Esophagus muscularis mucosa (tissue), 4 donors: ENCODE measurements at places on chromosomes 2 and 18. TPM values are rescaled to one million over a fixed set of nuclear protein-coding genes. Genes with fewer than 3 reads are reported as not detected.

DNA sequence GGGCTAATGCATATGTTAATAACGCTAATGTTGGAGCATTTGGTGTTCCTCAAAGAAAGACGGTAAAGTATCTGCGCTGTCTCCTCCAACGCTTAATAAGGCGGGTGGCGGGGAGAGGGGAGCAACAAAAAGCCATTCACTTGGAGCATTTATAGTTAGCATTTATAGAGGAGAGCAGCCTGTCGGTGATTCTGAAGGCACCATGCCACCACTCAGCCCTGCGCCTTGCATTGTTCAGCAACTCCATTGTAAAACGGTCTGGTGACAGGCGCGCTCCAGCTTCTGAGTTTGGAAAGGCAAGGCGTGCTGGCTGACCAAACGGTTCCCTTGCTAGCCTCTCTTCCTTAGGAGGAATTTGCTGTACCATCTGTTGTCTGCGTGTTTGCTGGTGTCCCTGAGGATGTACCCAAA lies 83.9 kb downstream of the LYPD1 start:
- H3K4me1 ChIP-seq: no peaks in the 10 kb centered on the region
- H3K4me3 ChIP-seq: no peak overlapping the region
- no peak overlapping the region for H3K27ac ChIP-seq
- peak; percentile 68 for DNase-seq
- H3K27me3 ChIP-seq: no peaks in the 10 kb centered on the region

DNA sequence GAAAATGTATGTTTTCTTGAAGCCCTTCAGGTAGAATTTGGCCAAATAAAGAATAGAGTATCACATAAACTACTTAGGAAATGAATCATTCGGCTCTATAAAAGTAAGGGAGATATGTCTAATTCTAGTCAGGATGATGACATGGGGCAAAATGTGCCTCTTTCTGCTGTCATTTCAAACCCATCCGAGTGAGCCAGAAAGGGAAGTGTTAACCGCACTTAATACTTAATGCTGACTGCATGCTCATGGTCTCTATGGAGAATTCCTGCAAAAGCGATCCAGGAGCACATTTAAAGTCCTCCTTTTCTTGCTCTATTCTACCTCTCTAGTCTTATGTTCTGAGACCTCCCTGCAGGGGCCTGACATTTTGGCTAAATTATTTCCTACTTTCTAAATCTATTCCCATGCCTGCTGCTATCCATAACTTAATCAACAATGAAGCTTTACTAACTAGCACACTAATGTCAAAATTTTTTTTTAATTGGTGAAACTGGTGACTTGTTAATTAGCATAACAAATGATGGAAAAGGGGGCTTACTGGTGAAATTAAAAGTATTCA lies 127.4 kb downstream of the CDC42EP3 start:
- no peak overlapping the region for H3K27ac ChIP-seq
- H3K4me3 ChIP-seq: no peak overlapping the region
- H3K27me3 ChIP-seq: no peaks in the 10 kb centered on the region
- no peaks in the 10 kb centered on the region for H3K4me1 ChIP-seq
- no peak for DNase-seq
- no peaks in the 10 kb centered on the region for H3K36me3 ChIP-seq

- H3K27me3 ChIP-seq: no peaks in the 10 kb centered on the region
- no peak overlapping the region for H3K27ac ChIP-seq
- H3K36me3 ChIP-seq: no peaks in the 10 kb centered on the region
- H3K4me1 ChIP-seq: no peaks in the 10 kb centered on the region
Observed at GRCh38 chr18:31197676-31198075, 35.0 kb upstream of the DSC1 start.

- no peaks in the 10 kb centered on the region for H3K27me3 ChIP-seq
- no peak overlapping the region for H3K4me3 ChIP-seq
- H3K4me1 ChIP-seq: no peaks in the 10 kb centered on the region
- no peak overlapping the region for H3K27ac ChIP-seq
- H3K36me3 ChIP-seq: no peaks in the 10 kb centered on the region
- no peak for DNase-seq
Observed at GRCh38 chr2:29583104-29583503, 338.3 kb downstream of the ALK start.

DNA sequence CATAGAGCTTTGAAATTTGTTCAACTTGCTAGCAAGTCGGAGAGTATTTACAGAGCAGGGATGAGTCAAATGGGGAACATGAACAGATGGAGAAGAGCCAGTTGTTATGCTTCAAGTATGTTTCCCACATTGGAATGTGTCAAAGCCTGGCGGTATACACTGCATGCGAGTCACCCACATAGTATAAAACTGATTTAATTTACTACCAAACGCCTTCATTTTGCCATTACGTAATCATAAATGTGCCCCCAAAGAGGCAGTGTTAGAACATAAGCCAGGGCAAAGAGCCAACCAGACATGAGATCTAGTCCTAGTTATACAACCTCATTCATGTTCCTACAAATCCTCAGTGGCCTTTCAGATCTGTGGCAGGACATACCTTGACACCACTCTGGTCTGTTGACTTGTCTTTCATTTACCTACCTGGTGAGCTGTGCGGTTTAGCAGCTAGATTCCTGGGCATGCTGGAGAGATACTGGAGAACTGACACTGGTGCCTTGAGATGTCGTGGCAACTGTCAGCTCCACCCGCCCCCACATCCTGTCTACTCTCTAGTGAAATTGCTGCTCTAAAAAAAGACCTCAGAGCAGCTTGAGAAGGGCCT lies 21.7 kb upstream of the NRP2 start:
- H3K4me3 ChIP-seq: no peak overlapping the region
- H3K36me3 ChIP-seq: no peaks in the 10 kb centered on the region
- DNase-seq: peak; percentile 91

- H3K36me3 ChIP-seq: no peaks in the 10 kb centered on the region
- H3K27me3 ChIP-seq: no peaks in the 10 kb centered on the region
- peaks cover 39% of the 10 kb centered on the region for H3K4me1 ChIP-seq
- no peak for DNase-seq
- peak overlapping the region; percentile 75 for H3K27ac ChIP-seq
Observed at GRCh38 chr2:160583146-160583535, 89.5 kb upstream of the RBMS1 start.

DNA sequence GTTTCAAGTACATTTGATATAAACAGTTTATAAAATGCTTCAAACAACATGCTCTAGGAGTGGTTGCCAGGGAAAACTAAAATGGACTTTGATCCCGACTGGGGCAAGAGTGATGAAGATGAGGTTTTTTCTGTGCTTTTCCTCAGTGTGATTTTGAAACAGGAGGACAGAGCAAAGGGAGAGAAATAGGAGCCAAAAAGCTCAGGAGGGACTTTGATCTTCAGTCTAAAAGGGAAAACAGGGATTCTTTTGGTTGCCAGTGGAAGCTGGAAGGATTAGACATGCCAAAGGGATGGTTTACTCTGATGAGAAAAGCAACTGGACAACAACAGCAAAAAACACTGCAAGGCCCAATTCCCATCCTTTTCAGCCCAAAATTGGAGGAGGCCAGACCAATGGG lies 95.5 kb downstream of the LTBP1 start:
- H3K27me3 ChIP-seq: no peaks in the 10 kb centered on the region
- no peak for DNase-seq
- H3K4me1 ChIP-seq: peaks cover 12% of the 10 kb centered on the region
- H3K4me3 ChIP-seq: no peak overlapping the region

DNA sequence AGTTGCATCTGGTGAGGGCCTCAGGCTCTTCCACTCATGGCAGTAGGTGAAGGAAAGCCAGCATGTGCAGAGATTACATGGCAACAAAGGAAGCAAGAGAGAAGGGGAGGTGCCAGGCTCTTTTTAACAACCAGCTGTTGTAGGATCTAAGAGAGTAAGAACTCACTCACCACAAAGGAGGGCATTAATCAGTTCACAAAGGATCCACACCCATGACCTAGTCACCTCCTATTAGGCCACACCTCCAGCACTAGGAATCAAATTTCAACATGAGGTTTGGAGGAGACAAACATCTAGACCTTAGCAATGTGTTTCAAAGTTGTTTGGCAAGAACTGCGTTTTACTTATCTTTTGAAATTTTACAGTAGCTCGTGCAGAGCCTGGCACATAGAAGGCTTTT lies 20.5 kb upstream of the REG3A start:
- H3K4me1 ChIP-seq: no peaks in the 10 kb centered on the region
- H3K27me3 ChIP-seq: no peaks in the 10 kb centered on the region
- no peak overlapping the region for H3K4me3 ChIP-seq
- no peaks in the 10 kb centered on the region for H3K36me3 ChIP-seq
- no peak overlapping the region for H3K27ac ChIP-seq

Gene SERPINB7
- total RNA-seq: not detected

Gene RAPH1
- 19.0 TPM for total RNA-seq

Gene SP5
- total RNA-seq: not detected

Gene HNMT
- 25.5 TPM for total RNA-seq
